ENCODE measurements at places on chromosomes 12 and 14.

DNA sequence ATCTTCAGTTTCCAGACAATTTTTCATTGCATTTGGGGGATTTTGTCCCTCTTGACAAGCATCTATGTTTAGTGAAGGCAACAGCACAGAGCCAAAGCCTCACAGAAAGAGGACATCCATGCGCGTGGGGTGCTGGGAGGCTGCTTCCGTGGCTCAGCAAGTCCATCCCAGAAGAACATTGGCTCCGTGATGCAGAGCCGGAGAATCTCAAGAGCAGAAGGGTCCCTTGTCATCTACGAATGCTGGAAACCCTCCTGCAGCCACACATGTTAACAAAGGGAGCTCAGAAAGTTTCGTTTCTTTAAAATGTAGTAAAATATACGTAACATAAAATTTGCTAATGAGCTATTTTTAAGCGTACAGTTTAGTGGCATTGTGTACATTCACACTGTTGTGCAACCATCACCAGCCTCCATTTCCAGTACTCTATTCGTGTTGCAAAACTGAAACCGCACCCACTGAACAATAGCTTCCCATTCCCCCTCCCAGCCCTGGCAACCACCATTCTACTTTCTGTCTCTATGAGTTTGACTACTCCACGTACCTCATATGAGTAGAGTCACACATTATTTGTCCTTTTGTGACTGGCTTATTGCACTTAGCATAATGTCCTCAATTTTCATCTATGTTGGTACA lies 185.9 kb downstream of the TTC7B start:
- DNase-seq: no peak

DNA sequence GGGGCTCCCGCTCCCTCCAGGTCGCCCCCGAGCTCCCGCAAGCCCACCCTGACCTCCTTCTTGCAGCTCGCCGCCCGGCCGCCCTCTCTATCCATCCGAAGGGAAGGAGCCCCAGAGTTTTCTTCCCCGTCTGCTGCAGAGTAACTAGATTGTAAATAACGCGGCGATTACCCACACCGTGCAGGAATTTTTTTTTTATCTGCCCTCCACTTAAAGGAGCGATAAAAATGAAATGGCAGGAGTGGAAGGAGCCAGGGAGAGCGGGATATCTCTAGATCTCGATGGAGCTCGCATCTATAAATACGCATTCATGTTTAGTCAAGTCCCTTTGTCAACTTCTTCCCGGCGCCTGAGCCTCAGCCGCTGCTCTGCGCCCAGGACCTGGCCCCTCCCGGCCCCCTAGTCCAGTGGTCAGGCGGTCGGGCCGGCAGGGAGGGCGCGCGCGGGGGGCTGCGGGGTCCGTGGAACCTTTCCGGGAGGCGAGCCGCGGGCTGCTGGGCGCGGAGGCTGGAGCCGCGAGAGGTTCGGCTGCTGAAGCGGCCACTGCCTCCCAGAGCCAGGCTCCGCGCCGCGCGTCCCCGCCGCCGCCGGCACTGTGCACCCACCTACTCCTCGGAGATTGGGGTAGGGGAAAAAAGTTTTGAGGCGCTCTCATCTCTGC lies 386.0 kb downstream of the BCAT1 start:
- no peak for DNase-seq

- no peak for DNase-seq
Observed at GRCh38 chr12:129005416-129005815, 152.1 kb downstream of the GLT1D1 start.

DNA sequence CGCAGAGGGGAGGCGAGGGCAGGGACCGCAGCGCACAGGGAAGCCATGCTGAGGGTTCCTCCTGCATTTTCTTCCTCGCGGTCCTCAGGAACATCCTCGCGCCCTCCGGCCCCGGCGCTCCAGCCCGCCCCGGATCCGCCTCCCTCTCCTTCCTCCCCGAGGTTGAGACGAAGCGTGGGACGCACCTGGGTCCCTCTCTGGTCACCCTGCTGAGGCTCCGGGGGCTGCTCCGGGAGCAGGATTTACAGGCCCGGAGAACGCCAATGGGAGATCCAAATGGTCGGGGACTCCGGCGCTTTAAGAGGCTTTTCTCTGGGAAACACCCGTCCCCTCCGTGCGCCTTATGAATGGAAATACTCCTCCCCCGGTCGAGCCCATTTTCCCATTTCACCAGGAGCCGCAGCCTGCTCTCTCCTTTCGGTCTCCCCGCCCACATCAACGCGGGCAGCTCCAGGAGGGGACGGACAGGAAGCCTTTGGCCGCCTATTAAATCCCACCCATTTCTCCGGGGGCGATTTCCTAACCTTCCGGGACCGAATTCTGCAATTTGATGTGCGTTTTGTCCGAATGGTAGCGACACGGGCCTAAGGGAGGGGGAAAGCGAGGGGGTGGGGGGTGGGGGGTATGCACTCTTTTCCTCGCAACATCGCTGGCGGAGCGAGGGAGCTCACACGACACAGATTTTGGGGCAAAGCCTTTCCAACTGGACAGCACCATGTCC lies at the start of gene UNC79:
UNC79 (plus strand) TSS at position 625 of the 721 bp plus-strand sequence; CDS start at position 716, 91 bp downstream.
- DNase-seq: no peak

GRCh38 chr14:88017535-88017934 lies 12.6 kb downstream of the GPR65 start:
- DNase-seq: no peak

GRCh38 chr14:34190717-34191116 lies 239.8 kb upstream of the EGLN3 start:
- DNase-seq: no peak

GRCh38 chr12:110704231-110704630 lies 15.3 kb upstream of the HVCN1 start:
- DNase-seq: no peak

GRCh38 chr12:64691227-64691794 lies 67.9 kb downstream of the GNS start:
- no peak for DNase-seq

- DNase-seq: no peak
Observed at GRCh38 chr14:61699027-61699426, 3.7 kb downstream of the HIF1A start.

All from activated T-cell treated with anti-CD3 and anti-CD28 coated beads, Interleukin-2, amount 50 U/mL, for 1 hour (primary cell).